ENCODE measurements at places on chromosomes 6 and 20.

- DNase-seq, result no peak
Measured at GRCh38 chr6:2562721-2563451, 187.8 kb downstream of the MYLK4 start.

GRCh38 chr6:111177131-111177530, 89.8 kb downstream of the SLC16A10 start:
- no peak for DNase-seq

DNA sequence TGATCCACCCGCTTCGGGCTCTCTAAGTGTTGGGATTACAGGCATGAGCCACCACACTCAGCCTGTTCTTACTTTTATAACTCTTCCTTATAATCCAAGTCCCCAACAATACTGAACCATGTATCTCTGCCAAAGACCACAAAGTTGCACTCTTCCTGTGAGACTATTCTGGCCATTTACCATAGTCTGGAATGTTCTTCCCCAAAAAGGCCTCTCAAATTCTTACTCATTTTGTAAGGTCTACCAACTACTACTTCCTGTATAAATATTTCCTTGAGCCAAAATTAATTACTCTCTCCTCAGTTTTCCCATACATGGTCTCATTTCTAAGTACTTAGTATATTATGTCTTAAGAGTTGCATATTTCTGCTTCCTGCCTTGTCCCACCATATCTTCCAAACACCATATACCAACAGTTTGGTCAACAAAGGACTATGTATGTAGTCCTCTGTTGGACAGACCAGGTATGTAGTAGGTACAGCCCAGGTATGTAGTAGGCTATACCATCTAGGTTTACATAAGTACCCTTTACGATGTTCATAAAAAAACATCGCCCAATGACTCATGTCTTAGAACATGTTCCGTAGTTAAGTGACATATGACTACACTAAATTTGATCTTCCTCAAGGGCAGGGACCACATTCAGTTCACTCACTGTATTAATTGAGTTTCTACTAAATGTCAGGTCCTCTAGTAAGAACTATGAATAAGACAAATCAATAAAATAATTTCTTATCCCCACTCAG, 22.0 kb downstream of the RANBP9 start:
- no peak for DNase-seq

DNA sequence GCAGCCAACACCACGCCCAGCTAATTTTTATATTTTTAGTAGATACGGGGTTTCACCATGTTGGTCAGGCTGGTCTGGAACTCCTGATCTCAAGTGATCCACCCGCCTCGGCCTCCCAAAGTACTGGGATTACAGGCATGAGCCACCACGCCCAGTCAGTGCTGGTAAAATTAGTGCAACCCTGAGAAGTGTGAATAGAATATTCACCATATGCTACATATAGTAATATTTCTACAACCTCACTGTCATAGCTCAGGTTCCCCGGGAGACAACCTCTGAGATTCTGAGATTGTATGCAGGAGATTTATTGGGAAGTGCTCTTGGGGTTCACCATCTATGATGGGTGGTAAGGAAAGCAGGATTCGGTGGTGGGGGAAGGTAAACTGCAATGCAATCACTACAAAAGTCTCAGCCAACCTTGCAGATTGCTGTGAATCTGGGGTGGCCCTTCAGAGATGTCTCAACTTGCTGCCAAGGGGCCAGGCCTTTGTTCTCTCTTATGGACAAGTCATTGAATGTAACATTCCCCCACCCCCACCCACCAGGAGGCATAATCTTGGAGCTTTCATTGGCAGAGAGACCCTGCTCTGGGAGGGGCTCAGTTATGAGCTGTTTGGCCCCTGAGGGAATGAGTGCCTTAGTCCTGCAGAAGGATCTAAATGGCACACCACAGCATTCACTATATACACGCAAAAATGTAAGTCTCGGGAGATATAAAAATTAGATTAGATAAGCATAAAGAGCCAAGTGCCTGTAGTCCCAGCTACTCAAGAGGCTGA, 34.0 kb upstream of the SEC63 start:
- no peak for DNase-seq

- no peak for DNase-seq
Measured at GRCh38 chr6:169158691-169159090, 95.0 kb downstream of the THBS2 start.

- DNase-seq, result peak; percentile 26
Measured at GRCh38 chr6:90216072-90216977, 80.3 kb downstream of the BACH2 start.

GRCh38 chr6:27545271-27546046, 72.6 kb upstream of the ZNF184 start:
- DNase-seq, result no peak

DNA sequence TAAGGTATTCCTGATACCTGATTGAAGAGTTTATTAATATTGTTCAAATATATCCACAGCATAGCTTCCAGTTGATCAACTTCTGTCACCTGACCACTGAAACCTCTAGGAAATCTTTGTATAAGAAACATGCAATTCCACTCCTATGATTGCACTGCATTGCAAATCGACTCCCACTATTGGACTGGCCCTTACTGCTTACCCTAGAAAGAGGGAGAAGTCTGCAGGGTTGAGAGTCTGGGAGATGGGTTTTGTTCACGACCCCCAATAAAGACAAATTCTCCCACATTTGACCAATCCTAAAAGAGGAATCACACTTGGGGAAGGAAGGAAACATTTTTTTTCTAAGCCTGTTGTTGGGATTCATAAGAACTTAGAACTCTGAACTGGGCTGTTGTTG, 43.7 kb downstream of the TNFRSF21 start:
- DNase-seq, result no peak

DNA sequence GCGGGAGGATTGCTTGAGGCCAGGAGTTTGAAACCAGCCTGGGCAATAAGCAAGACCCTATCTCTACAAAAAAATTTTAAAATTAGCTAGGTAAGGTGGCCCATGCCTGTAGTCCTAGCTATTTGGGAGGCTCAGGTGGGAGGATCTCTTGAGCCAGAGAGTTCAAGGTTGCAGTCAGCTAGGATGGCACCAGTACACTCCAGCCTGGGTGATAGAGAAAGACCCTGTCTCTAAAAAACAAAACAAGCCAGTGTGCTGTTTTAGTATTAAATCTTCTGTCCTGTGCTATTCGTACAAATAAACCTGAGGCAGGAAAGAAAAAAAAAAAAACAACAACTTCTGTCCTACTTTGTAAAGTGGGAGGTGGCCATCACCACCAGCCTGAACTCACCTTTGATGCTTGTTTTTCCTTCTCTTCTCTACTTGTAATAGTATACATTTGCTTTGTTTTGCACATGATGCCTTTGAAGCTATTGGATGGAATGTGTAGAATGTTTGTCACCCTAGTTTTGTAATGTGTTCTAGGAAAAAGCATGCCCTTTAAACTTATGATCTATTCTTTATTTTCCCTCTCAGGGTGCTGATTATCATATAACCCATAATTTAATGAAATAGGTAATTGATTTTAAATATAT, 102.5 kb downstream of the CRYBG1 start:
- DNase-seq, result no peak

DNA sequence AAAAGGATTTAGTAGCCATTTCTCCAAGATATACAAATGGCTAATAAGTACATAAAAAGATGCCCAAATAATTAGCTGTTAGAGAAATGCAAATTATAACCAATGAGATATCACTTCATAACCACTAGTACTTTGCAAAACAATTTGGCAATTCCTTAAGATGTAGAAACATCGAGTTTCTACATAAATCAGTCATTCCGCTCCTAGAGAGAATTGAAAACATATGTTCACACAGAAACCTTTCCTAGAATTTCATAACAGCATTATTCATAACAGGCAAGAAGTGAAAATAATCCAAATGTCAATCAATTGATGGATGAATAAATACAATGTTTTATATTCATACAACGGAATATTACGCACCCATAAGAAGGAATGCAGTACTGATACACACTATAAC, 20.5 kb upstream of the NT5E start:
- no peak for DNase-seq

- DNase-seq, result no peak
Measured at GRCh38 chr6:47380251-47380650, 70.5 kb upstream of the TNFRSF21 start.

DNA sequence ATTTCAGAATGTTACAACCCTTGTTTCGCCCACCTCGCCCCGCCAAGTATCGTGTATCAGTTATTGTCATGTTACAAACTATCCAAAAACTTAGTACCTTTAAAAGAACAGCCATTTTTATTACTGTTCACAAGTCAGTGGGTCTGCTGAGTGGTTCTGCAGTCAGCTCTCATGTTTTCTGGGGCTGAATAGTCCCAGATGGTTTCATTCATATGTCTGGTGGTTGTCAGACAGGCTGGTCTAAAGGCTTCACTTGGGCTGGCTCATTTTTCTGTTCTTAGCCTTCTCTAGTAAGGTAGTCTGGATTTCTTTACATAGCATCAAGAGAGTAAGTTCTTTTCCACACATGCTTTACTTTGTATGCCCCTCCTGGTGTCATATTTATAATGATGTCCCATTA, 8.6 kb downstream of the ZNF292 start:
- no peak for DNase-seq

- DNase-seq, result no peak
Measured at GRCh38 chr6:157436944-157437336, 56.0 kb downstream of the ZDHHC14 start.

GRCh38 chr6:126904176-126904575, 214.3 kb upstream of the RSPO3 start:
- DNase-seq, result no peak

GRCh38 chr20:60219231-60219630, 261.0 kb downstream of the CDH26 start:
- DNase-seq, result no peak

DNA sequence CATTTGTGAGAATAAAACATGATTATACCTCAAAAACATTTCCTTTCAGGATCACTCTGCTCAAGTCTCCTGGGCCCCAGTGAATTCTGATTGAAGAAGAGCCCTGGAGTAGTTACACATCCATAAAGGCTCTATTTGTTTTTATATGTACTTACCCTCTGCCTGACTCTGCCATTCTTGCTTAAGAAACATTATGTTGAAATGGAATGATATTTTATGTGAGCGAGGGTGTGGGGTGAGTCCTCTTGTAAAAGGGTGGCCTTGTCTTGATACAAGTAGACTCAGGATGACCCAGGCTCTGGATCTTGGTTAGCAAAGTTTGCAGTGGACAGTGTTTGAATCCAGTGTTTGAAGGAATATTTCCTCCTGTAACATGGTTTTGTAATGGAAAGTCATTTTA, 215.4 kb upstream of the PREP start:
- DNase-seq, result no peak

DNA sequence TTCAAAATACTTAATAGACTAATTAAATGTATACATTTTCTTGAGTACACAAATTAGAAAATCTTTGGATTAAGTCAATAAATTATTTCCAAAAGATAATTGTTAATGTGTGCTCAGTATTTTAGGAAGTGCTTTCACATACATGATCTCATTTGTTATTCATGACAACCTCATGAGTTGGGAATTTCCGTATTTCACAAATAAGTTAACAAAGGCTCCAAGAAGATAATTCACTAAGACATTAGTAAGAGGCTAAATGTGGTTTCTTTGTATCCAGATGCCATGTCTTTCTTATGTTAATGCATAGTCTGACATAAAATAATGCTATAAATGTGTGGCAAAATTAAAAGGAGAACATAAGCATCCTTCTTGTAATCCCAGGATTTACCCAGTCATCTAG, 79.5 kb upstream of the TCF21 start:
- no peak for DNase-seq

DNA sequence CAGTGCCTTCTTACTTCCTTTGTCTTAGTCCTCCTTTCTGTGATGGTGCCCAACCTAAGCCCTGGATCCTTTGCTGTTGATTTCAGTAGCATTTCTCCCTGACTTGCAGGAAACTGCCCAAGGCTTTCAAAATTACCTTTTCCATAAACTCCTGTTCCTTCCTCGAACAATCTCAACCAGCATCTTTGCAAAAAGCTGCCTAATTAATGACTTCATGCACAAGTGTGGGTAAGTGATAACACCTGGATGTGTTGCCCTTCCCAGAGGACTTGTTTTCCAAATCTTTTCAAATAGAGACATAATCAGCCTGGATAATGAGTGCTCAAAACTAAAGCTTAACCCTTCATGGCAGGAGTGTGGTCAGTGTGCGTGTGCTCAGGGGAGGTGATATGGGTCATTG, 118.0 kb downstream of the PCSK2 start:
- DNase-seq, result no peak

GRCh38 chr20:17958373-17959256, 10.0 kb downstream of the SNX5 start:
- no peak for DNase-seq

DNA sequence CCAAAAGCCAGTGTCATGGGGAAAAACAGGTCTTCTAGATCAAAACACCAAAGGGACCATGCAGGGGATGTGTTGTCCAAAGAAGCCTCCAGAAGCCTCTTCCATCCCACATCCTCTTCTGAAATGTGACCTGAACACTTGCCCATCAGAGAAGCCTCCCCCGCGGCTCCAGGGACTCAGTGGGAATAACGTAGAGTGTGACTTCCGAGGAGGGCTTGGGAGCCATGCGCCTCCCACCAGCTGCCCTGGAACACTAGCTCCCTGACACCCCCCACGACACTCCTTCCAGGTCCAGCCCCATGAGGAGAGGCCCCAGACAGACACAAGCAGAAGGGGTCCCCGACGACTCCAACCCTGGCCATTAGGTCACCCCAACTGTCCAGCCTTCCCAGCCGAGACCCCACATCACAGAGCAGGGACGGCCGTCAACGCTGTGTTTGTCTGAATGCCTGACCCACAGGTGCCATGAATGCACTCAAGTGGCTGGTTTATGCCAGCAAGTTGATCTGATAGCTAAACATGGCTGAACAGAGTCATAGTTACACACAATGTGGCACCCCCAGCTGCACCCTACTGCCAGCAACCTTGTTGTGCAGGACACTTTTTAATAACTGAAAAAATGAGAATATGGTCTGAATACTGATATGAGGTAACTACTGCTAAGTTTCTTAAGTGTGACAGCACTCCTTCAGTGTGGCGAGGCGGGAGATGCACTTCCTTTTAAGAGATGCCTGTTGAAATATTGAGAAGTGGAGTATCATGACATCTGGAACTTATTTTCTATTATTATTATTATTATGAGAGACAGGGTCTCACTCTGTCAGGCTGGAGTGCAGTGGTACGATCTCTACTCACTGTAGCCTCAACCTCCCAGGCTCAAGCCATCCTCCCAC, 58.0 kb downstream of the GINS1 start:
- DNase-seq, result no peak

- DNase-seq, result no peak
Measured at GRCh38 chr6:117496383-117496990, 14.0 kb downstream of the DCBLD1 start.

DNA sequence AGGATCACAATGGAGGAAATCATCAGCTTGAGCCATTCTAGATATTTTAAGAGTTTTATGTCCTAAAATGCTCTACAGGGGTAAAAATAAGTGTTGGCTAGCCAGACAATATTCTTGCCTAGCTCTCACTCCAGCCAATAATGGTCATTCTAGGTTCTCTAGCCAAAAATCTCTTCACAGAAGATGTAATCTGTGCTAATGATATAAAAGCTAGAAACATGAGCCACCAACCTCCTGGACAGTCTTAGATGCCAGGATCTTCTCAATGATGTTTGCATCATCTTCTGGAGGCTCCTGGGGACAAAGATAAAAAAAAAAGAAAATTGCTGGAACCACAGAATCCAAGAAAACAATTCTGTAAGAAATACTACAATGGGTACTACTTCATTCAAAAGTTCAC, 119.1 kb downstream of the CHD6 start:
- no peak for DNase-seq
